ENCODE measurements at places on chromosomes 5 and 9.
A peak's percentile ranks its signal among the peaks of the same experiment; 100 is the strongest.

- no peak for DNase-seq
Measured at GRCh38 chr9:82212885-82213284, 224.3 kb downstream of the SPATA31D1 start.

- DNase-seq, result no peak
Measured at GRCh38 chr5:169742771-169743296, 105.8 kb downstream of the DOCK2 start.

DNA sequence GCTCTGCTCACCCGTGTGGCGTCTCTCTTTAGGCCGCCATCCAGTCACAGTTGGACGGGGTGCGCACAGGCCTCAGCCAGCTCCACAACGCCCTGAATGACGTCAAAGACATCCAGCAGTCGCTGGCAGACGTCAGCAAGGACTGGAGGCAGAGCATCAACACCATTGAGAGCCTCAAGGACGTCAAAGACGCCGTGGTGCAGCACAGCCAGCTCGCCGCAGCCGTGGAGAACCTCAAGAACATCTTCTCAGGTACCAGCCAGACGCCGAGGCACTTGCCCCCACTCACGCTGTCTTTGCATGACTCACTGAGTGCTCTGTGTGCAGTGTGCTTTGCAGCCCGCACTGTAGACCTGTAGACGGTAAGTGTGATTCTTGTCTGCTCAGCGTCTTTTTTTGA, 4.5 kb downstream of the EXOC3 start:
- no peak for DNase-seq

DNA sequence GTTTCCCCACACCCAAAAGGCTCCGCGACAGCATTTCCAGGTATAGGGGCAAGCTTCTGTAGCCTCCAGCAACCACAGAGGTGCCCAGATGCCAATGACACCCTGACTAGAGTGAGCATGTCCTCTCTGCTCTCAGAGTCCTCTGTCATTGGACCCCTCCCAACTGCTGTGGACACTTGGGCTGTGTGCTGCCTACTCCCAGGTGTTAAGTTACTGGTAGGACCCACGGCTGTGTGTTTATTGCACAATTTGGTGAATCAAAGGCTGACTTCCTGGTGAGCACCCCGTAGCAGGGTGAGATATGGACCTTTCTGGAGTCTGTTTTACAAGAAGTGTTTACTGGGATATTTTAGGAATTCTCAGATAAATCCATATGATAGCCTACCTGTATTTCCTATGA, 36.0 kb downstream of the SH3GL2 start:
- DNase-seq, result no peak

- peak; percentile 70 for DNase-seq
Measured at GRCh38 chr5:36701085-36701698, 94.8 kb downstream of the SLC1A3 start.

GRCh38 chr5:178384816-178385495, 152.4 kb upstream of the PHYKPL start:
- no peak for DNase-seq

DNA sequence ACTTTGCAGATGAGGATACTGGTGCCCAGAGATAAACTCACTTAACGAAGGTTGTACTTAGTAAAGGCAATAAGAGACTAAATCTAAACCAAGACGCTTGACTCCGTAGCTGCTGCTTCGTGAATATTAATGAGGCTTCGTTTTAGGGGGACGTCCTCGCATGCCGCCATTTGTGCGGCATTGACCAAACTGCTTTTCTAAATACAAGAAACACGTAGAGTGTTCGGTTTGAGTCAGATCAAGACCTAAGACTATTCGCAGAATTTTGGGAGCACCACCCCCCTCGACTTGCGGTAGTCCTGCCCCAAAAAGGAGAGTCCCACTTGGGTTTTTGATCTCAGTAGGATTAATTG, 1.1 kb downstream of the NPM1 start:
- DNase-seq, result no peak

GRCh38 chr5:171706736-171707441, 78.7 kb upstream of the SMIM23 start:
- DNase-seq, result no peak

- no peak for DNase-seq
Measured at GRCh38 chr5:173878224-173878967, 9.8 kb upstream of the CPEB4 start.

- DNase-seq, result peak; percentile 30
Measured at GRCh38 chr9:100408546-100409175, 18.3 kb upstream of the MSANTD3 start.

GRCh38 chr9:128026773-128027541, 40.2 kb downstream of the NAIF1 start:
- DNase-seq, result peak; percentile 40

- DNase-seq, result peak; percentile 20
Measured at GRCh38 chr9:85067792-85068191, 398.3 kb downstream of the NTRK2 start.

GRCh38 chr5:90675222-90675621, 116.6 kb downstream of the ADGRV1 start:
- no peak for DNase-seq
